Fibroblast of mammary gland (primary cell): ENCODE measurements at places on chromosomes 7 and 10.

DNA sequence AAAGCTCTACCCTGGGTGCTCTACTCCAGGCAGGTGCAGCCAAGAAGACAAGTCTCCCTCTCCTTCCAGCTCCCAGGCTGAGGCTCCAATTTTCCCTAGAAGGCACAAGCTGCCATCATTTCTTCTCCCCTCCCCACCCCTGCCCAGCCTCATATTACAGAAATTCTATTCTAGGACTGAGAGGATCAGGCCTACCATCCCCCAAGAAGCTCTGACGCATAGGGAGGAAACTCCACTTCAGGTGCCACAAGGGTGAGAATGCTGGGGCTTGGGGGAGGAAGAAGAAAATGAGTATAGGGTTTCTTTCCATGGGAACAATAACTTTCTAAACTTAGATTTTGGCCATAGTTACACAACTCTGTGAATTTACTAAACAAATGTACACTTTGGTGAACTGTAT lies 35.3 kb downstream of the FEZF1 start:
- no peak for DNase-seq

- no peak for DNase-seq
These were observed 819.1 kb downstream of the GRID1 start for GRCh38 chr10:85547460-85548023.

DNA sequence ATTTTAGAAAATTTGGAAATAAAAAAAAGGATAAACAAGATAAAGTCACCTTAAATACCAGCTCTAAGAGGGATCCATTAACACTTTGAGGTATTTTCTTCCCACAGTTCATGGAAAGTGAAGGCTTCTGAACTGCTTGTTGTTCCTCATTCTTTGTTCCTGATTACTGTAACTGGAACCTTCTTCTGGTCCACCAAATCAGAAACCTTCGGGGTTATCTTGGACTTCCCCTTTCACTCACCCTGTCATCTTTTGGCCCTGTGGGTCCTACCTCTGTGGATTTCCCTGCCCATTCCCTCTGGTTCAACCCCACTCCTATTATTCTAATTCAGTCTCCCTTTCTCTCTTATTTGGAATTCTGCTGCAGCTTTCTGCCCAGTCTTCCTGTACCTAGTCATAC lies 116.5 kb upstream of the PRPS1L1 start:
- no peak for DNase-seq

- DNase-seq = no peak
These were observed 58.3 kb downstream of the IKZF1 start for GRCh38 chr7:50362712-50363282.

- no peak for DNase-seq
These were observed 9.8 kb downstream of the MAPK8 start for GRCh38 chr10:48316236-48316635.

- no peak for DNase-seq
These were observed 10.7 kb downstream of the PTF1A start for GRCh38 chr10:23202779-23203178.

DNA sequence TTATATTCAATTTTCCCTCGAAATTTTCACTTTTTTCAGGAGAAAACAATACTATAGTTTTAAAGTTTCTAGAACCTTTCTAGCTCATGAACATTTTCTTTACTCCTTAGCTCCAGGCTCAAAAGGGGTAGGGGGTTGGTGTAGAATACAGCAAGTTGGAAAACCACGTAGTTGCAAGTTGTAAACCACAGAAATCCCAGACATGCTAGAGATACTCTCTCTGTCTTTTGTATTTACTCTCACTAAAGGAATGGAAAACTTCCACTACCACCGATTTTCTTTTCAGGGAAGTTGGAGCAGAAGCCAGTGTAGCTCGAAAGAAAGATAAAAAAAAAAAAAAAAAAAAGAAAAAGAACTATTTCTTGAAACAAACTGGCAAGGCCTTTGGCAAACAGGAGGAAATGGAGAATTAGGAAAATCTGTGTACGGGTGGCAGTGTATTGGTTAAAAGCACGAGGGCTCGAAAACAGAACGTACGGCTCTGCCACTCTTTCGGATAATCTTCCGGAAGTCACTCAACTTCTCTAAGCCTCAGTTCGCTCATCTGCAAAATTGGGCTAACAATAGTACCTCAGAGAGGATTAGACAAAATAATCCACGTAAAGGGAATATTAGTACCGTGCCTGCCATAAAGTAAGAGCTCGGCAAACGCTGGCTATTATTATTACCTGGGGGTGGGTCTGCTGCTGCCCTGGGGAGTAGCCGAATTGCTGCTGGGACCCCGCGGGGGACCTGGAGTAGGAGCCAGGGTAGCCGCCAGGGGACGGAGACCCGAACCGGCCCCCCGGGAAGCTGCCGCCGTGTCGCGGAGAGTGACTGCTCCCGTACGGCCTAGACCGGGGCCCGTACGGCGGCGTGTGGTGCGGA lies 628 bp downstream of the MPLKIP start:
- peak; percentile 31 for DNase-seq

GRCh38 chr7:130481898-130482297 lies 10.0 kb upstream of the MEST start:
- DNase-seq = peak; percentile 24

- DNase-seq = no peak
These were observed 55.6 kb downstream of the GALNT11 start for GRCh38 chr7:152081088-152081487.

DNA sequence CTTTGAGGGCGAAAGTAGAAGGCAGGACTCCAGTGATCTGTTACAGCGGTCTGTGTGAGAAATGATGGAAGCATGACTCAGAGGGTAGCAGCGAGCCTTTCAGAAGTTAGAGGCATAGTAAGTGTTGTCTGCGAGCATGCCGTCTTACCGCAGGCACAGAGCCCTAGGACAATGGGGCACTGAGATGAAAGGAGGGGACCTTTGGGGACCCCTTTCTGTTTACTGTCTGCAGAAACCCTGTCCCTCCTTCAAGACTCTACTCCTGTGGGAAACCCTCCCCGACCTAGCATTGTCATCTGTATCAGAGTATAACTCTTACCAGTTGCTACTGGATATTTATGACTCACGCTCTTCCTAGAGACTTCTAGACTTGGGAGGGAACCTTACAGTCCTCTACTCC lies 87.2 kb upstream of the AGK start:
- DNase-seq = peak; percentile 12

DNA sequence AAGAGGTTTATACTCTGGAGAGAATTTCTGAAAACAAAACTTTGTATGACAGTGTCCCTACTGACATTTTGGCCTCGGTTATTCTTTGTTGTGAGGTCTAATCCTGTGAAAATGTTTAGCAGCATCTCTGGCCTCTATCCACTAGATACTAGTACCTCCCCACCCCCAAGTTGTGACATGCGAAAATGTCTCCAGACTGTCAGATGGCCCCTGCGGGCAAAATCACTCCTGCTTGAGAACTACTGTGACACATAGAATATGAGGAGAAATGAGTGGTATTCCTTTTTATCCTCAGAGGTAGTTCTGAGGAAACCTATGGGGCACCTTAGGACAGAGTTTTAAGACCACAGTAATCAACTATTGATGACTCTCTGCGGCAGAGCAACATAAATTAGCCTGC lies 315.3 kb upstream of the HGF start:
- DNase-seq = no peak

DNA sequence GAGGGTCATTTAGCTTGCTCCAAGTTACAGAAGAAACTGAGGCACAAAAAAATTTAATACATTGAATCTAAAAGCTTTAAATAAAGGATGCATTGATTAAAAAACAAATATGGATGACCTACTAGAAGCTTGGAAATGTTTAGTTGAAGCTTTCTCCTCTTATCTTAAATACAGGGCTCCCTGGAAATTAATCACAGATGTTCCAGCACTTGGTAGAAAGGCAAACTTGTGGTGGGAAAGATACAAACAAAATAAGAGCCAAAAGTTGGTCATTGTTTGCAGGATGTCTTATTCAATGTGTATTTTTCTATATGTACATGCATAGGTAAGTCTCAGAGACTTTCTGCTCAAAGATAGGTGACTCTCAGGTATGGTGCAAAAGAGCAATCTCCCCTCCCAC lies 40.7 kb upstream of the LYZL1 start:
- DNase-seq = no peak

- no peak for DNase-seq
These were observed 6.9 kb downstream of the FAM241B start for GRCh38 chr10:69636626-69637605.

GRCh38 chr10:92291921-92292845 lies 1.2 kb downstream of the MARCHF5 start:
- peak; percentile 67 for DNase-seq

DNA sequence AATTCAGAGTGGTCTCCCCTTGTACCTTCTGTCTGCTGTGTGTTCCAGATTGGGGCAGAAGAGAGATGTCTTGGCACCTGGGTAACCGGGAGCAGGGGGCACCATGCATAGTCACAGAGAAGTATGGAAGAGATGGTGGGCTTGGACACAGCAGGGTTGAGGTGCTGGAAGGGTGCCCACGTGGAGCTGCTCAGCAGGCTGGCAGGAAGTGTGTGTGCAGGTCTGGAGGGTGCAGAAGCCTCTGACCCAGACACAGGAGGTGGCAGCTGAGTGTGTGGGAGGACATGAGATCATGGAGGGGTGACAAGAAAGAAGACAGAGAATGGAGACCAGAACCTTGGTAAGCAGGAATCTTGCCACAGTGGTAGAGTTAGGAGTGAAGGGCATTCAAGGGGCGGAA lies 42.3 kb upstream of the DUSP5 start:
- no peak for DNase-seq

DNA sequence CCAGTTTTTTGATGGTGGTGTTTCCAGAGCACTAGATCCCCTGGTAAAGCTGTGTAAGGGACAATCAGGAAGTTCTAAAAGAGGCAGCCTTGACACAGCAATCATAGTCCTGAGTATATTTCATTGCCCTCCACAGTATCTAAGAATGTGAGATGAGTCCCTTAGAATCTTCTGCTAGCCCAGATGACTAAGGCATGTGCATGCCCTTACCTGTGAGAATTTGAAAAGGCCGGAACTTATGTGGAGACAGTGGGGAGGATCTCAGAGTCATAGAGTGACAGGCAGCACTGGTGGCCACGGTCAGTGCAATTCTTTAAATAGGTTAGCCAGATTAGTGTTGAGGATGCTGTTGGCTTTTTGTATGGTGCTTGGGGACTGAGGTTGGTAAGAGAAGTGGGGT lies 361.4 kb upstream of the VSTM2A start:
- no peak for DNase-seq

DNA sequence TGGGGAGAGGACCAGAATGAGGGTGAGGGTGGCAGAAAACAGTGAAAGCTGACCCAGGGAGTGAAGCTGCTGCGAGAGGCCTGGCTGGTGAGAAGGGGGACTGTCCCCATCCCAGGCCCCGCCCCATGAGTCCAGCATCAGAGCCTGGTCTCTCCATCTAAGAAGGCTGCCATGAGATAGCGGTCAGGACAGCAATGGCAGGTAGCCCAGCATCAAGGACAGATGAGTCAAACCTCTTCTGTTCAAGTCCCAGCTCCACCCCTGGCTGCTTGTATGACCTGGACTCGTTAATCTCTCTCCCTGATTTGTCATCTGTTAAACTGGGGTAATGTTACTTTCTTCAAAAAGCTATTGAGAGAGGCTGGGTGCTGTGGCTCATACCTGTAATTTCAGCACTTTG lies 22.2 kb downstream of the GPNMB start:
- DNase-seq = no peak

DNA sequence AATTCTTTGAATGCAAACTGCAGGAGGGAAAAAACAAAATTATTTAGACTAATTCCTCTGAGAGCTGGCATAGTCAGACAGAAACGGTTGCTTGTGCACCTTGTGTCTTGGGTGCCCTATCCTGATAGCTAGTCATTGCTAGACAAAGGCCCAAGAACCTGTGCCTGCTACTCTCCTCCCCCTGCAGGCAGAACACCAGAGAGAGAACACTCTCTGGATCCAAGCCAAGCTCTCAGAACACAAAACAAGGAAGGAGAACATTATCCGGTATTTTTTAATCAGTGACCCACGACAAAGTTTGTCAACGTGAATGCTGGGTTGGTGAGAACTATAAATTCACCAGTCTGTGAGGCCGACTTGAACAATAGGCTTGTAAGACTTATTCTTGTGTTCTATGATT lies 18.8 kb upstream of the PPP1R9A start:
- DNase-seq = peak; percentile 29

DNA sequence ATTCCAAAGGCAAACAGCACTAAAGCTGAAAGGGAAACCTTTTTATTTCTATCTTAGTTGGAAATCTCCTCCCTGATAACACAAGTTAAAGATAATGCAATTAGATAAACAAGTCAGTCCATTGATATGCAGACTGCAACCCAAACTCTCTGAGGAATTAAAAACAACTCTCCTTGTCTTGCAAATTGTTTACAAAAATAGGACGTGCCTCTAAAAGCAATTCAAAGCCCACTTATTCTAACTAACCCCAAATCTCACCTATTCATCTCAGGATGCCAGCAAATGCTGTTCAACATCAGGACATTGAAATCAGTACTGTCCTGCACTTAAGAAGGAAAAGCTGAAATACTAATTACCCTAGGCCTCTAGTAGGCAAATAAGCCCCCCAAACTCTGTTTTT lies 12.8 kb downstream of the SHTN1 start:
- DNase-seq = no peak

DNA sequence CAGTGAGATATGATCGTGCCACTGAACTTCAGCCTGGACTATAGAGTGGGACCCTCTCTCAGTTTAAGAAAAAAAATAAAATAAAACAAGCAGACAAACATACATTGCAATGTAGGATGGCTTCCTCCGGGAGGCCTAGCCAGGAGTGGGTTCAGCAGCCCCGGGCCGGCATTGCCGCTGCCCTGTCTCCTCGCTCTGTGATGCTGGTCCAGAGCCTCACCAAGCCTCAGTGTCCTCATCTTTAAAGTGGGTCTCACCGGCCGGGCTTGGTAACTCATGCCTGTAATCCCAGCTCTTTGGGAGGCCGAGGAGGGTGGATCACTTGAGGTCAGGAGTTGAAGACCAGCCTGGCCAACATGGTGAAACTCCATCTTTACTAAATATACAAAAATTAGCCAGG lies 71.6 kb downstream of the PTPRE start:
- no peak for DNase-seq

- DNase-seq = peak; percentile 45
These were observed 86.7 kb upstream of the DUSP5 start for GRCh38 chr10:110411047-110411410.

- no peak for DNase-seq
These were observed 13.1 kb downstream of the PLEKHA1 start for GRCh38 chr10:122387572-122387971.

GRCh38 chr7:116899308-116899707 lies 36.9 kb downstream of the CAPZA2 start:
- DNase-seq = peak; percentile 10
